CD4-positive, alpha-beta T cell treated with Interferon alpha-2 for 1 hour (primary cell): ENCODE measurements at places on chromosomes 1 and 21.

- DNase-seq = no peak
These were observed 993 bp upstream of the PROK1 start for GRCh38 chr1:110449661-110450651.

DNA sequence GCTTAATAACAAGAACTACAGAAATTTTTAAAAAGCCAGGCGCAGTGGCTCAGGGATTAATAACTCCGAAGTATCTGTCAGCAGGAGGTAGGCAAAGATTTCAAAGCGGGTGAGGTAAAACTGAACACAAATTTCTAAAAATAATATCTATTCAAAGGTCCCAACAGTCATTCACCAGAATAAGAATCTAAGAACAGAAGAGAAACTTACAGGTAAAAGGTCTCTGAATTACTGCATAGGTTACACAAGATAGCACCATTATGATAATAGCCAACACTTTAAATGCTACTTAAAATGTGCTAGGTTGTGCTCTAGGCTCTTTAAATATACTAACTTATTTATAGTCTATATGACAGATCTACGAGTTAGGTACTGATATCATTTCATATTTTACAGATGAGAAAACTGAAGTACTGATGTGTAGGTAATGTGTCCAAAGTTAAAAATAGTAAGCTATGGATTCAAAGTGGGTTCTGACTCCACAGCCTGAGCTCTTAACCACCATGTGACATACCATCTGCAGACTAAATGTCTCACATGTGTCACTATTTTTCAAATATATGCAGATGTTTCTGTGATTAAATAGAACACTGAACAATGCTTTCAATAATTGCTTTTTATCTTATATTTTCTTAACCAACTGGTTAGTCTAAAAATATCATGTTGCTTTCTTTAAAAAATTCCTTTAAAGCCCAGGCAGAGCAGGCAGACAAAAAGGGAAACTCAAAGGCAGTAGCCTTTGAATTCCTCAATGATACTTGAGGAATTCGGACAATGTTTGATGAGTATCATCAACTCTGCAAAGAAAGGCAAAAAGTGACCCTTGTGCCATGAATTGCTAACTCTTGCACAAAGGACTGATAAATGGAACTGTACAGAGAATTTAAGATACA, 80.5 kb upstream of the TTC39A start:
- no peak for DNase-seq

- DNase-seq = no peak
These were observed 10.0 kb upstream of the LRRC3 start for GRCh38 chr21:44445145-44445812.

DNA sequence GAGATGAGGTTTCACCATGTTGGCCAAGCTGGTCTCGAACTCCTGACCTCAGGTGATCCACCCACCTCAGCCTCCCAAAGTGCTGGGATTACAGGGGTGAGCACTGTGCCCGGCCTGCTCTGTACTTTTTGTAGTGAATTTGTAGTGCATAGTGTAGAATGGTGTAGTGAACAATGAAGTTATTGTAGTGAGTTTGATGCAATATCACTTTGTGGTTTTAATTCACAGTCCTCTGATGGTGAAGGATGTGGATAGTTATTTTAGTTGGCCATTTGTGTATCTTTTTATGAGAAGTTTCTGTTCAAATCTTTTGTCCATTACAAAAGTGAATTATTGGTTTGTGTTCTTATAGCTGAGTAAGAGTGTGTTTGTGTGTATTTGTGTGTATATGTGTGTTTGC, 57.6 kb downstream of the PDE4B start:
- DNase-seq = no peak

DNA sequence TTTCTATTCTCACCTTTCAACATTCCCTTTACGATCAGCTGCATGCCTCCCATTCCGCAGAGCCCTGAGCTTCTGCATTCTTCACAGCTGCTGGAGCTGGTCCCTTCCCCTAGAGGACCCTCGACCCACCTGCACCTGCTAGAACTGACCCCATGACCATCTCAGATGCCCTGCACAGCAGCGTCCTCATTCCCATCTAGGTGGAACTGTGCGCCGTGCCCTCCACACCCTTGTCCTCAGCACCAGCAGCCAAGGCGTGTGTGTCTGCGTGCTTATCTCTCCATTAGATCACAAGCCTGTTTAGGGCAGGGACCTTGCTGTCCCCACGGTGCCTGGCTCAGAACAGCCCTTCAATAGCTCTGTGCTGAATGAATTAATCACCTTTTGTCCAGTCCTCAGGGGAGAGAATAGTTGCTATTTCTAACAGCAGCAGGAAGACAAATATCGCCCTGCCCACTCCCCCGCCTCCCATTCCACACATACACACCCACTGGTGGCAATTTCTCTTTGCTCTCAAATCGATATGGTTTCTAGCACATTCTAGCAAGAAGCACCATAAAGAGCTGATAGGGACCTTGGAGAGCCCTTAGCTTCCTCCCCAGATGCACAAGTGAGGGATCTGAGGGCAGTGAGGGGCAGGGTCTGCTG, 61.7 kb downstream of the KCNN3 start:
- no peak for DNase-seq

- no peak for DNase-seq
These were observed 15.0 kb downstream of the DDX59 start for GRCh38 chr1:200654660-200655059.

- DNase-seq = no peak
These were observed 123.8 kb upstream of the TMEM51 start for GRCh38 chr1:15029786-15030185.

DNA sequence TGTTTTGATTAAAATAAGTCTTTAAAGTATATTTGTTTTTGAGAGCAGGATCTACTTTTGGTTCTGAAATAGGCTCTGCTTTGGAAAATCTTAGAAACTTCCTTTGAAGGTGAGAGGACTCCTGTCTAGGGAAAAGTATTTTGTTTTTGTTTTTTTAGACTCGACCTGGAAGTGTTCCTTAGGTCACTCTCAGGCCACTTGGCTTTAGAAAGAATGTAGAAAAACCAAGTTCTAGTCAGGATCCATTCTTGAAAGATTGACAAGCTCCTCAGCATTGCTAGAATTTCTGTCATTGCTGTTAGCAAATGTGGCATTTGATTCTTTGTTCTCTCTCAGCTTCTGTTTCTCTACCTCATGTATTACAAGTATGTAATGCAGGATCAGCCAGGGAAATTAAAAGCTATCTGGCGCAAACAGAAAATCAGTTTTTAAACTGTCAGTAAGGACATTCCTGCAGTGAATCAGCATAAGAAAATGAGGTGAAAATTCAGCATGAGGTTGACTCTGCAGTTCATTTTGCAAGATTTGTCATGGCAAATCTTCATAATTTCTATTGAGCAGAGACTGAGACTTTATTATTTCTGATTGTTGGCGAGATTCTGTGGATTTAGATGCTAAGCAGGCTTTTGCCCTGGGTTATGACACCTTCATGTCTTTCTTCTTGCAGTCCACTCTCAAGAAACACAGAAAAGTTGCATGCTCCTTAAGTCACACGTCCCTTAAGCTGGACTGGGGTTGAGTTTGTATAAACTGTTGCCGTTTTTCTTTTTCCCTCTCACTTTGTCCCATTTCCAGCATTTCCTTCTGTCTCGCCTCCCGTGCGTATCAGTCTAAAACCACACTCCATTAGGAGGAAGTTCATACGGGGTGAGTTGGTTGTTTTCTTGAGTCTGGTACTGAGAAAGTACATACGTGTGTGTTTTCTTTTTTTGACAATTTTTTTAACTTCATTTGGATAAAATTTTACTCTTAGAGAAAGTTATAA, 12.6 kb downstream of the NTPCR start:
- DNase-seq = no peak

GRCh38 chr1:78617615-78618026, 2.6 kb upstream of the IFI44L start:
- DNase-seq = peak; percentile 87

DNA sequence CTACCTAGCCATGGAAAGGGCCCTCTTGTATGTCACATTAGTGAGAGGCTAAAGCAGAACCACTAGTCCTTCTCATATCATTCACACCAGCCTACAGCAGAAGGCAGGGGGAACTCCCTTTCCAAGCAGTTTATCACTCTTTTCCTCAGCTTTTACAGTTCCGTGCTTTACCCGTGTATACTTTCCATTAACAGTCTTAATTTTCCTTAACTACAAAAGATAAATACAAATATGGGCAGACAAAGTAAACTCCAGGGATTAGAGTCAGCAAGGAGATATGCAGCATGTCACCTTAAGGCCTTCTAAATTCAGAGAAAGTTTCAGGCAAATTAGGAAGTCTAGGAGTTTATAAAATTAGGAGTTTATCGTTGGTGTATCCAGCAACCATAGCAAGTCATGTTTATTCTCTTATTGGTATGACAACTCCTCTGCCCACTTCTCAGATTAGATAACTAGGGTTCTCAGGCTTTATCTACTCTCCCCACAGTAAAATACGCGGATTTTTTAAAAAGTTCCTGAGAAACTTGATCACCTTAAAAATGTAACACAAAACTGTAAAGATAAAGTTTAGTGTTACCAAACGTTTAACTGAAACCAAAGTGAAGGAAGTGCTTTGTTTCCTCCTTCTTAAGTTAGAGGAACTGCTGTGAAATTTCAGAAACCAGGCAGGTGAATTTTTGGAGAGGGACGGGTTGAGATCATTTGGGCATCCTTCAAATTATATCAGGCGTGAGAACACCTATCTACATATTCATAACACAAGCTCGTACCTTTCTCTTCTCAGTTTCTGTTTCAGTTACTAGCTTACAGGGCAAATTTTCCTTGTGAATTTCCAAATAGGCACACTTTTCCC, 42.7 kb upstream of the SLC19A2 start:
- no peak for DNase-seq

- DNase-seq = no peak
These were observed 110.1 kb downstream of the ZNF326 start for GRCh38 chr1:90104941-90105538.

DNA sequence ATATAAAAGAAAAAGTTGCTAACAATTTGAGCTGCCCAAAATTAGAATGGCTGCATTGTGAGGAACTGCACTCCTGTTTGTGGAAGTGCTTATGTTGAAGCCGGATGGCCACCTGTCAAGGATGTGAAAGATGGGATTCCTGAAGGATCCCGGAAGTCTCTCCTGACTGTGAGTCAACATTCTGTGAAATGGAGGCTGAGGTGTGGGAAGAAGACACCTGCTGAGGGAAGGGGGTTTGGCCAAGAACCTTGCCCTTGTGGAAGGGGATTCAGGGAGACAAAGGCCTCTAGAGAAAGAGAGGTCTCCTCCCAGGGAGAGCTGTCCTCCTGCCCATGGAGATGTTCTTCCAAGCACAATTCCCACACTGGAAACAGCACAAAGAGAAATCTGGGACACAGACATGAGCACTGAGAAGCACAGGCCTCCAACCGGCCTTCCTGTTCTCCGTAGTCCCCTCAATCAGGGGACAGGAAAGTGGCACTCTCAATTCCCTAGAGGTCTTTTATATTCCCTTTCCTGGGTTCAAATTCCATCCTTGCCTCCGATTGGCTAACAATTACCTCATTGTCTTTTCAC, 70.5 kb downstream of the CD2 start:
- no peak for DNase-seq

DNA sequence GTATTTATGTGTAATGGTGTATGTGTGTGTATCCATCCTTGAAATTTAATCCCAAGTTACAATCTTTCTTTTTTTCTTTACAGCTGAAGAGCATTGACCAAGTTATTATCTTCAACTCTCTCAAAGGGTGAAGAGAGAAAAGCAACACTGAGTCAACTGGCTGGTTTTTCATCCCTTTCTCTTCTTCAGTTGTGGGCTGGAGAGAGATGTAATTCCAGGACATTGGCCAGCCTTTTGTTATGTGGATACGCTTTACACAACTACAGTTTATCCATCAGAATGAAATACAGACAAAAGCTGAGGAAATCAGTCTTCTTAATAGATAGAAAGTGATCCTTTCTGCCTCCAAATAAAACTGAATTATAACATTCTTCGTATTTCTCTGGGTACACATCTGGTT, 357.0 kb upstream of the NCAM2 start:
- DNase-seq = no peak

- no peak for DNase-seq
These were observed 376.4 kb upstream of the LRRC7 start for GRCh38 chr1:69191335-69191734.

DNA sequence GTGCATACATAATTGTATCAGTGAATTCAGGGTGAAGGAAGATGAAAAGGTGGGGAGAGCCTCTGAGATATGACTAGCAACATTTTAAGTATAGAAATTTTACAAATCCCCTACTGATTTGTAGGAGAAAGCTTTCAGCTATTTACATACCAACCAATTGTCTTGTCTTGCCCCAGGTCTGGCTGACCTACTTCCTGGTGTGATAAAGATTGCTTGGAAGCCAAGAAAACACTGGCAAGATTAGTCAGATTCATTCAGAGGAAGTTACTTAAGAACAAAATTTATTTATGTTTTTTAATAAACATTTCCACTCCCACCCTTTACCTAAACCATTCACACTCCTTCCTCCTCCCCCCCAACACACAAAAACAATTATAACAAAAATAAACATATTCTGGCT, 17.5 kb downstream of the PTGS2 start:
- DNase-seq = no peak

GRCh38 chr1:157487096-157487495, 65.2 kb downstream of the FCRL5 start:
- no peak for DNase-seq

GRCh38 chr1:37793773-37794371, at the start of gene MANEAL:
Gene MANEAL (plus strand): TSS chr1:37793847. CDS start chr1:37794183, 336 bp downstream.
- peak; percentile 15 for DNase-seq

DNA sequence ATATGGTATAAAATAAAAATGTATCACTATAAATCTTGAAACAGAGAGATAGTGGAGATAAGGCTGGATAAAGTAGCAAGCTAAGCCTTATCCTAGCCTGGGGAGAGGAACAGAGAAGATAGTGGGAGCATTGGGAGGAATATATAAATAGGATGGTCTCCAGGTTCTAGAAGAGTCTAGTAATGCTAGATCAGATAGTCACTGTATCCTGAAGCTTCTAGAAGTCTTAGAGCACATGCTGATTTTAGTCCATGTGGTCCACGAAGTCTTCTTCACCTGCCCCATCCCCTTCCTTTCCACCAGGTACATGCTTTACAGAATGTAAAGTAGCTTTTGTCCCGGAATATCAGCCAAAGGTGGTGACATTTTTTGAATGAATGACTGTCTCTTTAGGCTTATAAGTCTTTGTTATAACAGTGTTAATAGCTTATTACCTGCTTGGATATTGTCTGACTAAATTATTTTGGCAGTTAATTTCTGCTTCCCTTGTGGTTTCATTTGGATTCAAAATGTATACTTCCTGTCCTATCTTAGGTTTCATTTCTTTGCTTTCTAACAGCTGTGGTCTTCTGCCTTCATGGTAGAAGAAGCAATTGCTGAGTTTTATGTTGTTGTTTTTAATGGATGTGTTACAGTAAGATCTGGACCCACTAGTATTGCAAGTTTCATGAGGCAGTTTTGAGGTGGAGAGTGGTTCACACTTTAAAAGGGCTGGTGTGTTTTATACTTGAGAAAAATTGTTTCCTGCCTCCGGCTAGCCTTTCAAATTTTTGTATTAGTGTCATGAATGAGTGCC, 5.9 kb downstream of the SMG7 start:
- DNase-seq = peak; percentile 48

GRCh38 chr1:64567426-64568170, 97.7 kb downstream of the CACHD1 start:
- DNase-seq = no peak

DNA sequence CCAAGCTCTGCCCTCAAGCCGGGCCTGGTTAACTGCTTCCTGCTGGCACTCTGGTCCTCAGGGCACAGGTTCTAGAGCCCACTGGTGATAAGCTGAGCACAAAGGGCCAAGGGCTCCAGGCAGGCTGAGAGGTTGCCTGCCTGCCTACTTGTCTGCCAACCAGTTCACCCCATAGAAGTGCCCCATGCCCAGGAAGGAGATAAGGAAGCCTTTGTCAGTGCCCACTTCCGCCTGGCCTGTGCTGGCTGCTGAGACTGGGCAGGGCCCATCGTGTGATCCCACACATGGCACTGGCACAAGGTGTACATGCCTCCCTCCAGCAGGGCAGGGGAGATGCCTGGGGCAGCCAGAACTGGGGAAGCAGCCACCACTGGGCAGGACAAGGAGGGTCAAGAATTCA, 24.1 kb downstream of the SLC9A1 start:
- no peak for DNase-seq
